ENCODE measurements at places on chromosomes 6 and 20.

DNA sequence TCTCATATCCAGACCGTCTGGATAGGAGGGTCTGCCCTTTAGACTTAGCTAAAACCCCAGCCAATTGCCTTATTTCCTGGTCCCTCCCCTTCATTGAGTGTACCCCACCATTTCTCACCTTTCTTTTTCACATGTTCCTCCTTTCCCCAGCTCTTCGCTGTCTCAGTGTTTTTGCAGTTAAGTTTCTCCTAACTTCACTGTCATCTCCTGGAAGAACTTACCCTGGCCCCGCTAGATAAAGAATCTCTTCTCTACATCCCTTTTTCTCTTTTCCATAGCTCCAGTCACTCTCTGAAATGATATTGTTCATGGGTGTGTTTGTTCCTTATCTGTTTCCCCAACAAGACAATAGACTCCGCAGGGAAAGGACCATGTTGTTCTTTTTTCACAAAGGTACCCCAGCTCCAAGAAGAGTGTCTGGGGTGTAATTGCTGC lies 208.8 kb downstream of the TSHZ2 start:
- no peak for DNase-seq

DNA sequence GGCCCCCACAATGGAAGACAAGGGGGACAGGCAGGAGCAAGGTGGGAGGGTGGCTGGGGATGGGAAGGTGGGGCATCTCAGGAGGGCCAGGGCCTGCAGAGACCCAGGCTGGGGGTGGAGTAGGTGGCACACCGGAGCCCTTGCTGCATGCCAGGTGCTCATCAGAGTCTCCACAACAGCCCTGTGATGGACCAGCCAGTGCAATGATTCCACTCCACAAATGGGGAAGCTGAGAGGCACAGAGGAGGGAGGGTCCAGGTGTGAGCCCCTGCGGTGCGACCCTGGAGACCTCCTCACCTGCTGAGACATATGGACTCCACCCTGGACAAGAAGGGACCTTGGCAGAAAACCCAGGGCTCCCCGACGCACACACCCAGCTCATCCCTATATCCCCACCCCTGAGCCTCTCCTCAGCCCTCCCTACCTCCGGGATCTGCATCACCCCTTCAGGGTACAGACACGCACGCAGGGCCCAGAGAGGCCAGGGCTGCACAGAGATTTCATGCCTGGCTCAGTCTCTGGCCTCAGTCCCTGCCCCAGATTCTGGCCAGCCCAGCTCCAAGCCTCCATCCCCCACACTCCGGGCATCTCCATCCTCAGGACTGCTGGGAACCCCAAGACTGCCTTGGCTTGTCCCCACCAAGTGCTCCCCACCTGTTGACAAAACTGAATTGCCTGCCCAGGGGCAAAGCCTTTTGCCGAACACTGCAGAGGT lies 7.1 kb upstream of the GRM4 start:
- DNase-seq: no peak

GRCh38 chr6:15961635-15962448 lies 167.0 kb upstream of the MYLIP start:
- no peak for DNase-seq

GRCh38 chr6:34300332-34300751 lies 51.5 kb upstream of the SMIM29 start:
- peak; percentile 29 for DNase-seq

DNA sequence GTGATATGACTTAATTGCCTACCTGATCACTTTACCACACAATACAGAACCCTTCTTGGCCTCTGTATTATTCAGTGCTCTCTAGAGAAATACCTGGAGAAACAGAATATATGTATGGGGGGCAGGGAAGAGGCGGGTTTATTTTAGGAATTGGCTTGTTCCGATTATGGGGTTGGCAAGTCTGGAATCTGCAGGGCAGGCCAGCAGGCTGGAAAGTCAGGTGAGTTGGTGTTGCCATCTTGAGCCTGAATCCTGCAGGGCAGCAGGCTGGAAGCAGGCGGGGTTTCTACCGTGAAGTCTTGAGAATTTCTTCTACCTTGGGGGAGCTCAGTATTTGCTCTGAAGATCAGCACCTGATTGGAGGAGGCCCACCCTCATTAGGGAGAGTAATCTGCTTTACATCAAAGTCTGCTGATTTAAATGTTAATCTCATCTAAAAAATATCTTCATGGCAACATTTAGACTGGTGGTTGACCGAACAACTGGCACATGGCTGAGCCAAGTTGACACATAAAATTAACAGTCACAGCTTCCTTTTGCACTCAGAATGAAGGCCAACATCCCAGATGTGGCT lies 193.9 kb downstream of the ZDHHC14 start:
- DNase-seq: no peak

DNA sequence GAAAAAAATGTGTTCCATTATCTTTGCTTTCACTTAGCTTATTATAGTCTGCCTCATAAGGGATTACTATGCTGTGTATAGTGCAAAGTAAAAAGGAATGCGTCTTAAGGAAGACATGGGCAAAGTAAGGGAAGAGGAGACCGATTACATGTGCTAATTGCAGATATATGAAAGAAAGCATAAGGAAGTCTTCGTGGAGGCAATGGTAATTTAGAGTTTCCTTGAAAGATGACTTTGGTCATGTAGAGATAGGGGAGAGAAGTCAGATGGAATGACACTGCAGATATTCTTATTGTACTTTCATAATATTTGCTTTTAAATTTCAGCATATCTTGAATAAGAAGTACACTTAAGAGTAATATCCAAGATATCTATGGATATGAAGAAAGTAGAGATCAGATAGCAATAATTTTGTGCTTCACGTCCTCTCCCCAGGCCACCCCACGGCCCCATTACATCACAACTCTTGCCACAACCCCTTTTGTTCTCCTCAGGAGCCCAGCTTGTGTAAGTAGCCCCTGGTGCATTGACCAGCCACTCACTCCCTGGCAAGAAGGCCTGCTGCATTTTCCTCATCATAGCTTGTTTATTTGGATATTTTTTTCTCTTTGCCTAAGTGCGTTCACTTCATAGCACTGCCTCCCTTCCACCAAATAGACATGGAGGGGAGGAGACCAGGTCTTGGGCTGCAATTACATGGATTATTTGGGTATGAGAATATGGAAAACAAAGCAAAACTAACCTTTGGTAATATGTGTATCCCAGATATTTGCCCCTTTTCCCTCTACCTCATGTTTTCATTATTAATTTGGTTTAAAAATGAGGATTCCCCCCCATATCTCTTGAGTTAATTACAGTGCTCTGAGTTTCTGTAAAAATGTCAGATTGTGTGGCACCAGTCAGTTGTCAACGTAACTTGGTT lies 30.7 kb upstream of the COL10A1 start:
- no peak for DNase-seq

- no peak for DNase-seq
Measured at GRCh38 chr20:41142245-41142644, 4.9 kb downstream of the PLCG1 start.

DNA sequence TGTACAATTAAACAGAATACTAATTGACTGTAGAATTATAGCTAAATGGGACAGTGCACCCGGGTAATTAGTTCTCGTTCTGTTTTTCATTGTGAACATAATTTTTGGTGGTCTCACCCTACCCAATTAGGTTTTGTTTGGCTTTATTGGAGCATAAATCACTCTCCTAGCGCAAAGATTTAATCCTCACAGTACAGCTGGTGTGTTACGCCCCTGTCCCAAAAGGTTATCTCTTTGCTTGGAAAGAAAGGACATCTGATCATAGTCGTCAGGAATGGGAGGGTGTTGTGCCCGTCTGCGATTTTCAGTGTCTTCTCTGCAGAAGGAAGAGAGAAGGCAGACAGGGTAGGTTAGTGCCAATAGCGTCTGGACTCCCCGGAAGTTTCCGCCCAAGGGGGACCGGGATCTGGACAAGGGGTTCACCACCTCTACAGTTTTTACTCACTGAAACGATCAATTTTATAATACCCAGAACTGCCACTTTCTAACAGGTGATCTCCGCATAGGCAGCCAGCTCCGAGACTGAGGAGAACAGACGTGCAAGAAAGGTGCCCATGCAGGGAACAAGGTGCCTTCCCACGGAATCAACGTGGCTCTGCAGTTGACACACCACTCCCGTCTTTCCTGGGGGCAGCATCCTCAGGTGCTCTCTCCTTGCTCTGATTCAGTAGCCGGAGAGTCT lies 617.4 kb upstream of the CDH4 start:
- no peak for DNase-seq

GRCh38 chr6:142569676-142570075 lies 267.9 kb downstream of the ADGRG6 start:
- no peak for DNase-seq

DNA sequence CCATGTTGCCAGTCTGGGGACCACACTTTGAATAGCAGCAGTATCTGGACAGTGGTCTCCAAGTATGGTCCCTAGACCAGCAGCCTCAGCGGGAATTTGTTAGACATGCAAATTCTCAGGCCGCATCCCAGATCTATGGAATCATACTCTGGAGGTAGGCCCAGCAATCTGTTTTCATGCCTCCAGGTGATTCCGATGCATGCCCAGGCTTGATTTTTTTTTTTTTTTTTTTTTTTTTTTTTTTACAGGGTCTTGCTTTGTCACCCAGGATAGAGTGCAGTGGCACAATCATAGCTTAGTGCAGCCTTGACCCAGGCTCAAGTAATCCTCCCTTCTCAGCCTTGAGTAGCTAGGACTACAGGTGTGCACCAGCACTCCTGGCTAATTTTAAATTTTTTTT lies 682 bp upstream of the SLA2 start:
- no peak for DNase-seq

DNA sequence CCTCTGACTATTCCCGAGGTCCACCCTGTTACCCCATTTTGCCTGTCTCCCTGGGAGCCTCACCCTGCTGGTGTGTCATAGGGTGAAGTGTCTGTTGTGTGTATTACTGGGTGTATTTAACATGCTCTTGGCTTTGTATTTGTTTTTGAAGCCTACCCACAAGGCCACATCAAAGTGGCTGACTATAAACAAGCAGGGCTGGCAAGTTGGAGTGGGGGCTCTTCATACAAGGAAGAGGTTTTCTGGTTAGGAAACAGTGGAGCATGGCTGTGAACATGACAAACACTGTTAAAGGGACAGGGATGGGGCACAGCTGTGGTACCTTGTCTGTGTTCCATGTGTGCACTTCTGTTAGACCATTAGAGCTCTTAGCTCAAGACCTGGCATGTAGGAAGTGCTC lies 26.3 kb downstream of the HECA start:
- DNase-seq: peak; percentile 36

DNA sequence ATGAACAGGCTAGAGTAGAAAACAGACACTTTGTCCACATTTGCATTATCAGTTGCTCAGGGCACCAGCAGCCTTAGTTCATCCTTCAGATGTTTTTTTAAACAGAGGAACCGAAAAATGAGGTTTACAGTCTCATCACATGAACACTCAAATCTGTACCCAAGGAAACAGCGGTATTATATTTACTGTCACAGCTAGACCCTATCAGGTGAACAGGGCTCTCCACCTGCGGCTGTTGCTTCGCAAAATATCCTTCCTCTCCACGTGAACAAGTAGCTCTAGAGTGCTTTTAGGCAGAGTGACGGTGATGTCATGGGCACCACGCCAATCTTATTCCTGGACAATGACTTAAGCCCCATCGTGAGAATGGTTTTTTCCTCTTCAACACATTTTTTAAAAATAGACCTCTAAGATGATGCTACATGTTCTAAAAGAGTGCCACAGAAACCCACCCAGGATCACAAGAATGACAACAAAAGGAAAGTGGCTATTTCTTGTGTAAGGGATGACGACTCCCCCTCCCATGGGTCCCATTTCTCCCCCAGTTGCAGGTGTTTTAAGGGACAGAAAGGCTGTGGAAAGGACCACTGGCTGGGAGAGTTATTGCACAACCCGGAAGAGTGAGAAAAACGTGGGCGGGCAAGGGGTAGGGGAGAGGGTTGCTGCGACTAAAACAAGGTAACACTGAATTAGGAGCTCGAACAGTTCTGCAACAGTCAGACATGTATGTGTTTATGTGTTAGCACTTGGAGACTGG lies 77.7 kb downstream of the EFHC1 start:
- peak; percentile 56 for DNase-seq

DNA sequence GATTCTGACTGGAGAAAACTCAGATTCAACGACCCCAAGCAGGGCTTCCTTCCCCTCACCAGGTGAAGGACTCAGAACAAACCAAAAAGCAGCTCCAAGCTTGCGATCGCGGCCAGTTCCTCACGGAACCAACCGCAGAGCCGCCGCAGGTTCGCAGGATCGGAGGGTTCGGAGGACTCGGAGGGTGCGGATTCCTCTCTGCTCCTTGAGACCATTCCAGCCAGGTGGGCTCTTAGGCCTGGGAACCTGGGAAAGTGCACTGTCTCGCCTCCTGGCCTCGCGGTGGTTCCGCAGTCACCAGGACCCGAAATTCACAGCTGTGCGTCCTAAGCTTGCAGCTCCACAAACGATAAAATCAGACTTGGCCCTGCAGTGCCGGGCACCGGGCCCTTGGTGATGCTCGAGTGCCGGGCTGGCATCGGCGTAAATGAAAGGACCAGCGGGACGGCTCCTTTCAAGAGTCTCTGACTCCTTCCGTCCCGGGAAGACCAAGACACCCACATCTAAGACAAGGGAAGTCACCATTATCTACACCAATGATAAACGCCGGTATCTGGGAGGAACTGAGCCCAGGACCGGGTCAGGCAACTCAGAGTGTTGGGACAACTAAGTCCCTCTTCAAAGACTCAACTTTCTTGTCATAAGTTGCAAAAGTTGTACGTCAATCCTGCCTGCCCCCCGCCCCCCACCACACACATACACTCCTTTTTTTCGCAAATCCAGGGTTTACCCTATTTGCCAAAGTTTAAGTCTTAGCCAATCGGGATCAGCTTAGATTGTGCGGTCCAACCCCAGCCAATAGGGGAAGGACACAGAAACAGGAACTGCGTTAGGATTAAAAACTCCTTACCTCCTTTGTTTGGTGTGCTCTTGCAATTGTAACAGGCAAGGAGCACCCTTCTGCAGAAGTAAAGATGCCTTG lies 69.8 kb upstream of the PRSS16 start:
- DNase-seq: peak; percentile 90

DNA sequence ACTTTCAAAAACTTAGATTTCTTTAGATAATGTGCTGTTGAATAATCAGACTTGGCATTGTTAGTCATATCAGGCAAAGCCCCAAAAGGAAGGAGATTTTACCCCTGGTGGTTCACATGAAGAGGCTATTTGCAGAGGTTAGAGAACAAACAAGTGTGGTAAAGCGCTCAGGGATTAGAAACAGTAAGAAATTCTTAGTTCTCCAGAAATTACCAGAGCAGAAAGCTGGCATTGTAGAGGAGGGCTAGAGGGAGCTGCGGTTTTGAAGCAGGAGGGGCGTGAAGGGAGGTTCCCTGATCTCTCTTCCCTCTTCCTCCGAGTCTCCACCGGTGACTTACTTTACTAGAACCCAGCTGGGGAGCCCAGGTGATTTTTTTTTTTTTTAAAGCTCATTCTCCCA lies 10.2 kb downstream of the MYO6 start:
- no peak for DNase-seq

DNA sequence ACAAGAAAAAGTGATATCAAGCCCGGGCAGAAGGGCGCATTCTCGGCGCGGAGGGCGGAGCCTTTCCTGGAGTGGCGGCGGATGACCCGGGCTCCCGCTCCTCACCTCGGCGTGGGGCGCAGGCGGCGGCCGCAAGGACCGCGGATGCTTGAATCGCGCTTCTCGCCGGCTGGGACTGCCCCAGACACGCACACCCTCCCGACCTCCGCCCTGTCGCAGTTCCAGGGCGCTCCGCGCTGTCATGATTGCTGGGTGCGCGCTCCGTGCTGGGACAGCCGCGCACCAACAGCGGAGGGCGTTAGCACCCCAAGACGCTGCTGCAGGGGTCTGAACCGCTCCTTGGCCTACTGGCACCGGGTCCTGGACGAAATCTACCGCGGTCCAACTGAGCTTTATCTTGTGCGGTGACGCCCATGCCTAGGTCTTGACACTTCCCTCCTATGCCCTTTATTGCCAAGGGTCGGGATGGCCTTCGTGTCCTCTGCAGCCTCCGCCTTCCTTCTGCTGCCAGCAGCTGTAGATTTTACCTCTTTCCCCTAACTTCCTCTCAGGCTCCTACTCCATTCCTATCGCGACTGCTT lies 43.3 kb downstream of the IRAK1BP1 start:
- peak; percentile 87 for DNase-seq

All from upper lobe of left lung (tissue), 6 donors.